ENCODE measurements at places on chromosomes 1 and 21. TPM values are rescaled to one million over a fixed set of nuclear protein-coding genes. Genes with fewer than 3 reads are reported as not detected.

CCDC181 gene
- not detected for total RNA-seq

OR14K1 gene
- not detected for total RNA-seq

LRRC38 gene
- not detected for total RNA-seq

TMPRSS15 gene
- total RNA-seq, result not detected

ADGRL2 gene
- total RNA-seq, result not detected

Measured in activated naive CD4-positive, alpha-beta T cell treated with anti-CD3 and anti-CD28 coated beads, Interleukin-2, amount 50 U/mL, for 72 hours (primary cell).